ENCODE measurements at places on chromosomes 2 and 18. TPM values are rescaled to one million over a fixed set of nuclear protein-coding genes. Genes with fewer than 3 reads are reported as not detected.

The UBXN4 gene
- 40.3 TPM for polyA plus RNA-seq

The AMER3 gene
- polyA plus RNA-seq, result not detected

The PDE1A gene
- 0.96 TPM for polyA plus RNA-seq

The C1QL2 gene
- not detected for polyA plus RNA-seq

The STARD6 gene
- polyA plus RNA-seq, result not detected

The C2orf66 gene
- polyA plus RNA-seq, result 0.16 TPM

The PLB1 gene
- 1.3 TPM for polyA plus RNA-seq

The RBM44 gene
- polyA plus RNA-seq, result 0.37 TPM

The PIEZO2 gene
- polyA plus RNA-seq, result 0.37 TPM

The CNTNAP5 gene
- not detected for polyA plus RNA-seq

The CENPA gene
- polyA plus RNA-seq, result 5.4 TPM

The DSC3 gene
- polyA plus RNA-seq, result 70.9 TPM

The MROH2A gene
- 0.22 TPM for polyA plus RNA-seq

The TFCP2L1 gene
- polyA plus RNA-seq, result 8.6 TPM

Data from esophagus (tissue), 2 donors.